ENCODE measurements at places on chromosomes 16 and 17.

DNA sequence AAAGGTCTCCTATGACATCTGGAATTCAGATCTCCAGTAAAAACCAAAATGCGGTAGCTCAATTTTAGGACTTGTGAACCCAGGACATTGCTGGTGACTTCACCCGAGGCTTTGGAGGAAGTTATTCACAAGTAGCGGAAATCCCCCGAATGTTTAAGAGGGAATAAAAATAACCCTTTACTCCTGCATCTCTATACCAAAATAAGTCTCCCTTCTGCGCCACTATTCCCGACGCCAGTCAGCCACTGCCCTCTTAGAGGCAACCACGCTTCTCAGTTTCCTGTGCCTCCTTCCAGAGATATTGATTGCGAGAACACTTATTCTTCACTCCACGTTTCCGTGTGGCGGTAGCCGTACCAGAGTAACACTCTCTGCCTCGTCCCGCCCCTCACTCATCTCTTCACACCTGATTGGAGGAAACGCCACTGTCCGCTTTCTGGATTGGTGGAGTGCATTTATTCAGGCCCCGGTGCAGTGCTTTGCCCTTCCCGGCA lies 27.4 kb downstream of the EMP2 start:
- H3K27me3 ChIP-seq: no peaks in the 10 kb centered on the region
- H3K4me1 ChIP-seq: no peaks in the 10 kb centered on the region
- H3K4me3 ChIP-seq: no peak overlapping the region
- H3K36me3 ChIP-seq: peaks cover under 1% of the 10 kb centered on the region
- DNase-seq: no peak

GRCh38 chr17:68302066-68302564 lies 10.8 kb downstream of the ARSG start:
- H3K4me3 ChIP-seq: no peak overlapping the region
- no peaks in the 10 kb centered on the region for H3K4me1 ChIP-seq
- no peaks in the 10 kb centered on the region for H3K27me3 ChIP-seq
- peak; percentile 59 for DNase-seq

DNA sequence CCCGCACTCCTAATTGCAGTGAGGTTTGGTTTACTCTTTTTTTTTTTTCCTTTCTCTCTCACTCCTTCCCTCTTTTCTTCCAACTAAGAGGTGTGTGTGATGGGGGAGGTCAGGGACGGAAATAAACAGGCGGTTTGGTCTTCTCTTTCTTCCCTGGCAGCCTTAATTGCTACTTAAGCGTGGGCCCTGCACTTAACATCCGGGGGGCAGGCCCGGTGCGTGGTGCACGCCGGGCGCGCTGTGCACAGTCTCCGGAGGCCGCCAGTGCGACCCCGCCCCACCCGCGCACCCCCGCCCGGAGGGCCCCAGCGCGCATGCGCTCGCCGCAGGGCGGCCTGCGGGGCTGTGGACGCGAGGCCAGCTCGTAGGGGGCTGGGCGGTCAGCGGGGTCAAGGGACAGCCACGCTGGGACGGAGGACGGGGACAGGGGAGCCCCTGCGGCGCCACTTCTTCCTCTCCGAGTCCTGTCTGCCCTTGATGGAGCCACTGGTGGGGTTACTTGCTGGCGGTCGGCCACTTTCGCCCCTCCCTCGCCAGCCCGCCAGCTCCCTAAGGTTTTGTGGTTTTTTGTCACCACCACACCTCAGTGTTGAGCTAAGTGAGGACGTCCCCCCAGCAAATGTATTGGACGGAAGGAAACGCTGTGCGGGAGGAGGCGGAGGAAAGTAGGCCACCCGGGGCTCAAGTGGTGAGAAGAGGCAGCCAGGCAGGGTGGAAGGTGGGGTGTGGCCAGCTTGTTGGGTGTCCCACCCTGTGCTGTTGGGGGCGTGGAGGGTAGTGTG lies 120.9 kb downstream of the MRM1 start:
- no peaks in the 10 kb centered on the region for H3K36me3 ChIP-seq
- peaks cover 8% of the 10 kb centered on the region for H3K27me3 ChIP-seq
- peak; percentile 19 for DNase-seq
- H3K4me3 ChIP-seq: peak overlapping the region; percentile 46

- H3K4me3 ChIP-seq: no peak overlapping the region
- no peaks in the 10 kb centered on the region for H3K27me3 ChIP-seq
- DNase-seq: no peak
- no peaks in the 10 kb centered on the region for H3K4me1 ChIP-seq
- H3K27ac ChIP-seq: no peak overlapping the region
Observed at GRCh38 chr17:79212149-79213087, 137.8 kb downstream of the ENGASE start.

- peaks cover 8% of the 10 kb centered on the region for H3K36me3 ChIP-seq
- H3K27me3 ChIP-seq: no peaks in the 10 kb centered on the region
- peak; percentile 58 for DNase-seq
- peak overlapping the region; percentile 42 for H3K27ac ChIP-seq
Observed at GRCh38 chr17:39979893-39980350, 685 bp upstream of the PSMD3 start.

GRCh38 chr17:40419559-40420331 lies 2.0 kb upstream of the TOP2A start:
- no peaks in the 10 kb centered on the region for H3K36me3 ChIP-seq
- peaks cover 7% of the 10 kb centered on the region for H3K4me1 ChIP-seq
- DNase-seq: no peak

- peaks cover 5% of the 10 kb centered on the region for H3K27me3 ChIP-seq
- H3K36me3 ChIP-seq: no peaks in the 10 kb centered on the region
- no peak for DNase-seq
- H3K27ac ChIP-seq: no peak overlapping the region
- no peaks in the 10 kb centered on the region for H3K4me1 ChIP-seq
Observed at GRCh38 chr16:57349212-57350031, 9.2 kb upstream of the CCL22 start.

DNA sequence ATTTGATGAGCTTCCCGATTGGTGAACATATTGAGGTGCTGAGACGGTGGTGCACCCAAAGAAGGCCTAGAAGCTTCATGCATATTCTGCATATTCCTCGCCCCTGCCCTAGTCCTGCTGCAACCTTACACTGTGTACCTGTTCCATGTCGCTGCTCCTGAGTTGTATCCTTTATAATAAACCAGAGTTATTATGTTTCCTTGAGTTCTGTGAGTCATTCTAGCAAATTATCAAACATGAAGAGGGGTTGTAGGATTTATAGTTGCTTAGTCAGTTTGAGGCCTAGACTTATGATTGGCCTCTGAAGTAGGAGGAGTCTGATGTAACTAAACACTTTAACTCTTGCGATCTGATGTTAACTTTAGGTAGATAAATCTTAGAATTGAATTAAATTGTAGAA lies 436.8 kb downstream of the CA10 start:
- H3K36me3 ChIP-seq: no peaks in the 10 kb centered on the region
- H3K4me3 ChIP-seq: no peak overlapping the region
- no peak for DNase-seq
- no peaks in the 10 kb centered on the region for H3K27me3 ChIP-seq

DNA sequence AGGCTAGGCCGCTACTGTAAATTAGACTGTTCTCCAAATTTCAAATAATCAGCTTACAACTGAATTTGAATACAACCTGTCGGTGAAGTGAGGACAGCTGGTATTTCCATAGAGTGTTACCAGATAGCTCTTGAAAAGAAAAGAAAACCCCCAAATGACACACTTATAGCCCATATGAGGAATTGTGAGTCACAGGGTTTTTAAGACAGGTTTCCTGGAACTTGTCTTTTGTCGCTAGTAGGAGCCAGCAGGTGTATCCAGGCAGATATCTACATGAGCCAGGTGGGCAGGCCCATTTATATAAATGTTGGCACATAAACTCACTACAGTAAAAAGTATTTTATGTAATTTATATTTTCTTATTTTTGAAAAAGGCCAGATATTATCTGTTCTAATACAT lies 24.0 kb downstream of the TNRC6A start:
- no peak for DNase-seq
- H3K4me1 ChIP-seq: peaks cover 6% of the 10 kb centered on the region
- no peaks in the 10 kb centered on the region for H3K27me3 ChIP-seq
- no peak overlapping the region for H3K4me3 ChIP-seq

DNA sequence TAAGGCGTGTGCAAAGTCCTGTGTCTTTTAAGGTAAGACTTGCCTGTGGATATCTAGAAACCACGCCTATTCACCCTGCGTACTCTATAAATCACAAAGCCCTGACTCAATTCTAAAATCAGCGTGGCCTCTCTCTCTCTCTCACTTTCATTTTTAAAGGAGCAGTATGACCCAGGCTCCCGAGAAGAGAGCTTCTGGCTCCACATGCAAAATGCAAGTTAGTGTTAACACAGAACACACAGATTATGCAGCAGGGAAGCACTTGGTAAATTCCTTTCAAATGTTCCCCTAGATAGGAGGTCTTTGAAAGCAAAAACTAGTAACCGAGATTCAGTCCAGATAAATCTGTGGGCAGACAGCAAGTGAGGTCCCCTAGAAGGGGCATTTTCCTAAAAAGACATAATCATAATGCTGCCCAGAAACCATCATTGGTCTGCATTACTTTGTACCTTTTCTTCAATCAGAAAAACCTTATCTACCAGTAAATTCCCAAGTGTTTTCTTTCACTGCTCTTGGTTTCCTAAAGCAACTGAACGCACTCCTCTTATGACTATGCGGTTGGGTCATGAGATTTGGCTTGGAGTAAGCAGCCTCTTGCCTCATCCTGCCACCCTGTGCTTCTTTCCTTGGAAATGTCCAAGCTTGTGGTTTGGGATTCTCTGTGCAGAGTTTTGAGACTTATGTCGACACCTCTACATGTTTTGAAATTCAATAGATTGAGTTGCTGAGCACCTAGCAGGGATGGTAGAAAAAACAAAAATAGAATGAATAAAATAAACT lies 31.7 kb upstream of the KCNJ2 start:
- peak overlapping the region; percentile 87 for H3K27ac ChIP-seq
- H3K4me3 ChIP-seq: peak overlapping the region; percentile 72
- peak; percentile 98 for DNase-seq
- no peaks in the 10 kb centered on the region for H3K36me3 ChIP-seq

DNA sequence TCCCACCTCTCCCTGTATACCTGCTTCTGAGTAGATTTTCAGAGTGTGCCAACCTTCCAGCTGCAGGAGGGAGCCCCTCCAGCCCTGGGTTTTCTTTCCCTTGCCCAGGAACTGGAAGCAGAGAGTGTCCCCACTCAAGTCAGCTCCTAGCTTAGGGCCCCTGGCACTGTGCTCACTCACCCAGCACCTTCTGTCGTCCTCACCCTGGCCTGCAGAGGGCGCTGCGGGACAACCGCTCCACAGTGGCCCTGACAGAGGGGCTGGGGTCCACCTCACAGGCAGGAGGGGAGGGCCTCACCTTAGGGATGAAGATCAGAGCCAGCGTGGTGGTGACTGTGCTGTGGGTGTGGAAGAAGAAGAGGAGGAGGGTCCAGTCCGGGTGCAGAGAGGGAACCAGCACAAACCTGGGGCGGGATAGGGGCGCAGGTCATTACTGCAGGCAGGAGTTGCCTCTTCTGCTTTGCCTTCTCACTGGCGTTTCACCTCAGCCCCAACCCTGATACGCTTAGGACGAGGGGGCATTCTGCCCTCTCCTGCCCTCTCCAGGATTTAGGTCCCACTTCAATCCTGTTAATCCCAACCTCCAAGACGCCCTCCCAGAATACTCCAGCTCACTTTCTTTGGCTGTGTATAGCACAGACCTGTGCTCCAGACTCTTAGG lies 10.0 kb downstream of the GPR179 start:
- H3K27me3 ChIP-seq: peaks cover 37% of the 10 kb centered on the region
- no peak for DNase-seq
- H3K36me3 ChIP-seq: no peaks in the 10 kb centered on the region
- no peaks in the 10 kb centered on the region for H3K4me1 ChIP-seq

GRCh38 chr17:6092182-6092902 lies 22.2 kb downstream of the WSCD1 start:
- H3K27ac ChIP-seq: no peak overlapping the region
- no peaks in the 10 kb centered on the region for H3K27me3 ChIP-seq
- H3K36me3 ChIP-seq: no peaks in the 10 kb centered on the region

- H3K4me1 ChIP-seq: peaks cover 3% of the 10 kb centered on the region
- no peak overlapping the region for H3K27ac ChIP-seq
- peak; percentile 69 for DNase-seq
- no peak overlapping the region for H3K4me3 ChIP-seq
- H3K27me3 ChIP-seq: no peaks in the 10 kb centered on the region
Observed at GRCh38 chr17:82551779-82552457, 32.4 kb downstream of the FOXK2 start.

All from fibroblast of lung (primary cell).